EH (cell line): ENCODE measurements at places on chromosomes 6 and 20.

GRCh38 chr6:7630792-7631191, 40.8 kb downstream of the SNRNP48 start:
- DNase-seq = no peak

DNA sequence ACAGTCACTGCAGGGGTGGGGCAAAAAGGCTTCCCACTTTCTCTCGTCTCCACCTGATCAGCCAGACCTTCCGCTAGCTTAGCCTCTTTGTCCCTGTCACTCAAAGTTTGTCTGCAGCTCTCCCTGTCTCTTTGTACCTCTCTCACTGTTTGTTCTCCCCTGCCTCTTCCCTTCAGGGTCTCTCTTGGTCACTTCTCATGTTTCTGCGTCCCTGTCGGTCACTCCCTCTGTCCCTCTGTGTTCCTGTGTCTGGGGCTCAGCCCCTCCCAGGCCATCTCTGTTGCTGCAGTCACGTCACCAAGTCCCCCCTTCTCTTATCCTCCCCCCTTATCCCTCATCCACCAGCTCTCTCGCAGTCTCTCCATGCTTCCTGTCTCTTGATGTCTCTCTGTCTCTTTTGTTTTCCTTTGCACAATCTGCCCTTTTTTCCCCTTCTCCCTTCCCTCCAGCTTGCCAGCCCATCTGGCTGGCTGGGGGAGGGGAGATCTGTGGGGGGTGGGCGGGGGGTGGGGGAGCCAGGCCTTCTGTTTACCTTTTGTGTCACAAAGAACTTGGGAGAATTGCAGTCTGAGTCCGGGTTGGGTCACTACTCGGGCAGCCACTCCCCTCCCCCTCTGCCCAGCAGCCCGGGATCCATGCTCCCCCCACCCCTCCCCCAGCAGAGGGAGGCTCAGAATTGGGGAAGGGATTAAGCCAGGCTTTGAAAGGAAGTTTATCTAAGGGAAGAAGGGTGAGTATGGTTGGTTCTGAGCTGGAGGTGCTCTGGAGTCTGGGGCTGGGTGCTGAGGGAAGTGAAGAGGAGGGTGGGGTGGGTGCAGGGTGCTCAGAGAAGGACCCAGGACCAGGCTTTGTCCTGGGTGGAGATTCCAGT, 32.3 kb downstream of the FOXP4 start:
- DNase-seq = peak; percentile 81

DNA sequence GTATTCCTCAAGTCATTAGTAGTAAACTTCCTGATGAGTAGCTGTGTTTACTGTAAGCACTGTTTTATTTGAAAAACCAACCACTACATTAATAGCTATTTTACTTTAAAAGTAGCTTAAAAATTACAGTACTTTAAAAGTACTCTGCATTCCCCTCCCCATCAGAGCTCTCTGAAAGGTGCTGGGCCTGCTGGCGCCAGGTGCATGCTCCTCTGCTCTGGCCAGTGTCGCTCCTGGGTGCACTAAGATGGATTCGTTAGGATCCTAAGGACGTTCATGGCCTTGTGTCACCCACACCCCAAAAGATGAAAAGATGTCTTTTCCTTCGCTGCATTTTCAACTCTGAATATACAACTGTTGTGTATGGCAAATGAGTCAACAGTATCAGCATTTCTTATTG, 43.9 kb upstream of the KIF25 start:
- DNase-seq = no peak

DNA sequence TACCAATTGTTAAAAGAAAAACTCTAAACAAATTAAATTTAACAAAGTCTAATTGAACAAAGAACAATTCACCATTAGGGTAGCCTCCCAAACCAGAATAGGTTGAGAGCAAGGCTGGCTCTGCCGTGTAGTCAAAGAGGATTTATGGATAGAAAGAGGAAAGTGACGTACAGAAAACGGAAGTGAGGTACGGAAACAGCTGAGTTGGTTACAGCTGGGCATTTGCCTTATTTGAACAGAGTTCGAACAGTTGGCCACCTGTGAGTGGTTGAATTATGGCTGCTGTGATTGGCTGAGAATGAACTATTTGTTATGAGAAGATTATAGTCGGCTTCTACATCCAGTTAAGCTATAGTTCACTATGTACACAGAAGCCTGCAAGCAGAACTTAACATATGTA, 18.5 kb upstream of the ISM1 start:
- no peak for DNase-seq
